ENCODE measurements at places on chromosomes 7 and 10.

- no peaks in the 10 kb centered on the region for H3K36me3 ChIP-seq
- no peaks in the 10 kb centered on the region for H3K27me3 ChIP-seq
- H3K4me3 ChIP-seq: no peak overlapping the region
- H3K4me1 ChIP-seq: peaks cover 73% of the 10 kb centered on the region
Measured at GRCh38 chr10:79244068-79244442, 103.2 kb upstream of the PPIF start.

DNA sequence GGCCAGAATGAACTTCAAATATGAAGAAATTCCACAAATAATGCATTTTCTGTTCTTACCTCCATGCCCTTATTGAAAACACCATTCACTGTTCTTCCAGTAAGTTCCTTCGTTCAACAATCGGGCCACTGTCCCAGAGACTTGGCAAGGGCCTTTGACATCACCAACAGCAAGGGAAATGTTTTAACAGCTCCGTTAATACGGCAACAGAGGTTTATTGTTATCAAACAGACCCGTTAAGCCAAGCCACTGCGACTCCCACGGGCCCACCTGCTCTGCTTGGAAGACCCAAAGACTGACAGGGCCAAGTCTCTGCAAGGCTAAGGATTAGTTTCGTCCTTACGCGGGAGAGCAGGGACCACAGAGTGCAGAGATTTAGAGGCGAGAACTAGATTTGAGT, 43.4 kb upstream of the LYZL1 start:
- H3K27ac ChIP-seq: no peak overlapping the region
- no peak for ATAC-seq
- no peaks in the 10 kb centered on the region for H3K36me3 ChIP-seq

GRCh38 chr10:30154561-30154960, 95.2 kb upstream of the JCAD start:
- H3K36me3 ChIP-seq: no peaks in the 10 kb centered on the region
- H3K27me3 ChIP-seq: no peaks in the 10 kb centered on the region
- H3K27ac ChIP-seq: no peak overlapping the region
- no peak for ATAC-seq
- no peaks in the 10 kb centered on the region for H3K4me1 ChIP-seq
- H3K4me3 ChIP-seq: no peak overlapping the region

GRCh38 chr7:107754642-107755041, 10.7 kb downstream of the CBLL1 start:
- no peak overlapping the region for H3K27ac ChIP-seq
- H3K4me3 ChIP-seq: no peak overlapping the region
- no peak for ATAC-seq
- no peaks in the 10 kb centered on the region for H3K4me1 ChIP-seq
- no peaks in the 10 kb centered on the region for H3K27me3 ChIP-seq
- H3K36me3 ChIP-seq: peaks cover 97% of the 10 kb centered on the region

GRCh38 chr7:28605427-28606085, 193.2 kb downstream of the CREB5 start:
- no peak overlapping the region for H3K4me3 ChIP-seq
- H3K4me1 ChIP-seq: peaks cover 6% of the 10 kb centered on the region
- no peaks in the 10 kb centered on the region for H3K36me3 ChIP-seq
- ATAC-seq: no peak
- no peaks in the 10 kb centered on the region for H3K27me3 ChIP-seq
- no peak overlapping the region for H3K27ac ChIP-seq

GRCh38 chr10:129868449-129869035, 95.5 kb downstream of the EBF3 start:
- no peak overlapping the region for H3K27ac ChIP-seq
- H3K36me3 ChIP-seq: peaks cover 17% of the 10 kb centered on the region
- no peak overlapping the region for H3K4me3 ChIP-seq
- no peaks in the 10 kb centered on the region for H3K27me3 ChIP-seq

DNA sequence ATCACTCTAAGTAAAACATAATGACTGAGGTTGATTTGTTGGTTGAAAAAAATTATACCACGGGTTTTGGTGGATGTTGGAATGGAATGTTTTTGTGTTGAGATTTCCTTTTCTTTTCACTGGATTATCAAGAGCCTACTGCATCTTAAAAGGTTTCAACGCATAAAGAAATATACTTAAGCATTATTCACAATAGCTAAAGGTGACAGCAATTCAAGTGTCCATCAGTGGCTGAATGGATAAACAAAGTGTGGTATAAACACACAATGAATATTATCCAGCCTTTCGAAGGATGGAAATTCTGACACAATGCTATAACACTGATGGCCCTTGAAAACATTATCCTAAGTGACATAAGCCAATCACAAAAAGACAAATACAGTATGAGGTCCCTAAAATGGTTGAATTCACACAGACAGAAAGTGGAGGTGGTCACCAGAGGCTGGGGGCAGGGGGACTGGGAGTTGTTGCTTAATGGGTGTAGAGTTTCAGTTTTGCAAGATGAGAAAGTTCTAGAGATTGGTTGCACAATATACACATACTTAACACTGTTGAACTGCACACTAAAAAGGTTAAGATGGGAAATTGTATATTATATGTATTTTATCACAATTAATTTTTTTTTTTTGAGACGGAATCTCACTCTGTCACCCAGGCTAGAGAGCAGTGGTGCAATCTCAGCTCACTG, 122.3 kb downstream of the NRP1 start:
- H3K27me3 ChIP-seq: no peaks in the 10 kb centered on the region
- H3K4me3 ChIP-seq: no peak overlapping the region
- peak overlapping the region; percentile 33 for H3K27ac ChIP-seq
- peaks cover 69% of the 10 kb centered on the region for H3K36me3 ChIP-seq
- ATAC-seq: peak; percentile 32

GRCh38 chr10:133156674-133157579, 3.1 kb upstream of the KNDC1 start:
- no peak overlapping the region for H3K27ac ChIP-seq
- no peak for ATAC-seq
- H3K27me3 ChIP-seq: peaks cover 36% of the 10 kb centered on the region
- H3K36me3 ChIP-seq: no peaks in the 10 kb centered on the region
- no peak overlapping the region for H3K4me3 ChIP-seq
- peaks cover 30% of the 10 kb centered on the region for H3K4me1 ChIP-seq

GRCh38 chr10:79318369-79318768, 28.9 kb upstream of the PPIF start:
- no peak overlapping the region for H3K27ac ChIP-seq
- no peaks in the 10 kb centered on the region for H3K4me1 ChIP-seq
- peaks cover 24% of the 10 kb centered on the region for H3K36me3 ChIP-seq
- H3K4me3 ChIP-seq: no peak overlapping the region

- ATAC-seq: no peak
- H3K36me3 ChIP-seq: no peaks in the 10 kb centered on the region
- no peak overlapping the region for H3K4me3 ChIP-seq
- H3K27me3 ChIP-seq: no peaks in the 10 kb centered on the region
Measured at GRCh38 chr10:86728056-86728455, 28.4 kb upstream of the BMPR1A start.

DNA sequence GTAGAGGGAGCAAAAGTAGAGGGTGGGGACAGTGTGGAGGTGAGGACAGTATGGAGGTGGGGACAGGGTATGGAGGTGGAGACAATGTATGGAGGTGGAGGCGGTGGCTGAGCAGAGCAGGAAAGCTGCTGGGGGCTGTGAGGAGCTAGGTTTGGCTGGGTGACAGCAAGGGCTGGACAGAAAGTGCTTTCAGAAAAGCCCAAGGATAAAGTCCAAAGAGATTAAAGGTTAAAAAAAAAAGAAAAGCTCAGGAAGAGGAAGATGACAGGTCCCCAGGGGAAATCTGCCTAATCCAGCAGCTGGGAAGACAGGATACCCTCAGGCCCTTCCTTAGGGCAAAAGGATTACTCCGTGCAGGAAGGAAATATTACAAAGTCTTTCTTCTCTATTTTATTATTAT, 32.1 kb upstream of the PFKFB3 start:
- H3K4me3 ChIP-seq: no peak overlapping the region
- H3K27me3 ChIP-seq: no peaks in the 10 kb centered on the region
- H3K4me1 ChIP-seq: peaks cover 98% of the 10 kb centered on the region

- H3K4me1 ChIP-seq: peaks cover 7% of the 10 kb centered on the region
- no peak overlapping the region for H3K4me3 ChIP-seq
- no peak for ATAC-seq
Measured at GRCh38 chr7:40305229-40305628, 170.4 kb downstream of the SUGCT start.

- no peaks in the 10 kb centered on the region for H3K27me3 ChIP-seq
- no peaks in the 10 kb centered on the region for H3K4me1 ChIP-seq
- ATAC-seq: no peak
- no peak overlapping the region for H3K27ac ChIP-seq
Measured at GRCh38 chr7:41185851-41186250, 517.0 kb downstream of the INHBA start.

DNA sequence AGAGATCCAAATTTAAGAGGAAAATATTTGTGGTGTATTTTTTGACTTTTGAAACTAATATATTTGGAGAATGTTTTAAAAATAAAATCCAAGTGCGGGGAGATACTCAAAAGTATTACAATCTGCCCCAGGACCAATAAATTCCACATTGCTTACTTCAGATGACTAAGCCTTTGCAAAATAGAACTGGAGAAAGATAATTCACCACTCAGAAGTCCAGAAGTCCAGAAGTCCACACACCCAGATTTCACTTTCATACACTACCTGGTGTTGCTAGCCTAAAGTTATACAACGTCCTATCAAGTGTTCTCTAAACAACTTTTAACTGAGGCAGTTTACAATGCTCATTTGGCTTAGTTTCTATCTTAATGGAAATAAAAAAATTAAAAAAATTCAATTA, 487.0 kb upstream of the SEMA3D start:
- no peaks in the 10 kb centered on the region for H3K4me1 ChIP-seq
- no peak for ATAC-seq
- no peak overlapping the region for H3K4me3 ChIP-seq
- H3K27me3 ChIP-seq: no peaks in the 10 kb centered on the region
- H3K27ac ChIP-seq: no peak overlapping the region

DNA sequence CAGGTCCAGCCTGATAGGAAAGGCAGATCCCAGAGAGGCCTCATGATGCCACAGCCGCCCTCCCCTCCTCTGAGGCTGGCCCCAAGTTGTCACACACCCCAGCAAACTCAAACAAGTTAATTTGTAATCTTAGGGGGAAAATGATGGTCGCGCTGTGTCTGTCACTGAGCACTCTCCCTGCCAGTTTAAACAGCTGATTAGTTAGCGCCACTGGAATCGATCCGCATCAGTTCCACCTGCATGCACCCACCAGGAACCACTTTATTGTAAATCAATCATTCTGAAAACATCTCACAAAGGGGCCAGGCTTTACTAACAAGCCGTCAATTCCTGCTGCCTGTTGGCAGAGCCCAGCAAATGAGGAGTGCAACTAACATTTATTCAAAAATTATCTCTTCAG, 870.9 kb downstream of the KCNMA1 start:
- H3K4me3 ChIP-seq: no peak overlapping the region
- H3K4me1 ChIP-seq: no peaks in the 10 kb centered on the region
- H3K36me3 ChIP-seq: no peaks in the 10 kb centered on the region
- no peaks in the 10 kb centered on the region for H3K27me3 ChIP-seq
- no peak overlapping the region for H3K27ac ChIP-seq

- H3K27ac ChIP-seq: no peak overlapping the region
- H3K4me1 ChIP-seq: peaks cover 51% of the 10 kb centered on the region
- no peaks in the 10 kb centered on the region for H3K36me3 ChIP-seq
- no peak overlapping the region for H3K4me3 ChIP-seq
- no peak for ATAC-seq
Measured at GRCh38 chr7:23600236-23600635, 3.1 kb downstream of the CCDC126 start.

DNA sequence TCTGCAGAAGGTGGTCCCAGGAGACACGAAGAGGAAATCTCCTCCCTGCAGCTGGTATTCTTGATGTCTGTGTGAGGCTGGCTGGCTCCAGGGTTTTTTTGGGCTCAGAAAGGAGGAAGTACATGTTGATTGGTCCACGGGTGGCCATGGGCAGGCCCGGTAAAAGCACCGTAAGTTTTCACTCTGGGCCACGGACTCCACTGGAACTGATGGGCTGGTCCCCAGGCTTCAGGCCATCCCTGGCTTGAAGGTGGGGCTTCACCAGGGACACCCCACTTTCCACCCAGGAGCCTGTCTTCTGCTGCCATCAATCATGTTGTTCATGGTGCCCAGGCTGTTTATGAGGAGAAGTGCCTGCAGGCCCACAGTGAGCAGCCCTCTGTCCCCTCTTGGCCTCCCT, 736.8 kb downstream of the PCDH15 start:
- H3K4me1 ChIP-seq: no peaks in the 10 kb centered on the region
- H3K27me3 ChIP-seq: no peaks in the 10 kb centered on the region
- no peak for ATAC-seq
- H3K36me3 ChIP-seq: no peaks in the 10 kb centered on the region

DNA sequence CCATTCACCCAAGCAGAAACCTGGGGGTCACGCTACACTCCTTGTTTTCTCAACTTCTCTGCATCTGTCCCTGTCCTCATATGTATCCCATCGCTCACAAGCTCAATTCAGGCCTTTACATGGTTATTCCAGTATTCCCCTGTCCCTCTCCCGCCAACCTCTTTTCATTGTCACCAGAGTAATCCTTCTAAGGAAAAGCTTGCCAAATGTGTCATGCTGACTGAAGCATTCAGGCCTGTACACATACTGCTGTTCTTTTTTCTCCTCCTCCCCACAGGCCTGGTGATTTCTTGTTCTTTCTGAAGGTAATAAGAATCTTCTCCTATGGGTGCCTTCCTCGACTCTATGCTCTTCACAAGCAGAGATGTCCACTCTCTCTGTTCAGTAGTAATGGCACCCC, 282.2 kb downstream of the PHTF2 start:
- H3K27me3 ChIP-seq: no peaks in the 10 kb centered on the region
- no peaks in the 10 kb centered on the region for H3K36me3 ChIP-seq
- H3K4me1 ChIP-seq: no peaks in the 10 kb centered on the region
- no peak for ATAC-seq
- no peak overlapping the region for H3K27ac ChIP-seq
- H3K4me3 ChIP-seq: no peak overlapping the region

DNA sequence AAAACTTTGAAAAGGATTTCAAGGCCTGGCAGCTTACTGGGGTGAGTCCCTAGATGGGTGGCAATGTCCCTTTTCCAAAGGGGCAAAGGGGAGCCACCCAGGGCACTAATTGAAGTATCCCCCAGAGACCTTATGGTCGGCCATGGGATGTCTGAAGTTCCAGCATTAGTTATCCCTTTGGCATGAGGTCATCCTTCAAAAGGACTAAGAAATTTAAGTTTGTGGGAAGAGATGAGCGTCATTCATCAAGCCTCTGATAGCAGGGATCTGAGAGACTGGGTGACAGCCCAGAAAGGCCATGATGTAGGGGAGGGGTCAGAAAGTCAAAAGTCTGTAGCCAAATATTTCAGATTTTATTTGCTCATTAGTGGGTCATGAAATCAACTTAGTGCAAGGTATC, 195.3 kb downstream of the ZNF438 start:
- no peaks in the 10 kb centered on the region for H3K27me3 ChIP-seq
- ATAC-seq: no peak
- H3K36me3 ChIP-seq: no peaks in the 10 kb centered on the region
- no peak overlapping the region for H3K4me3 ChIP-seq
- no peak overlapping the region for H3K27ac ChIP-seq
- no peaks in the 10 kb centered on the region for H3K4me1 ChIP-seq
